ENCODE measurements at places on chromosomes 1 and 21.

DNA sequence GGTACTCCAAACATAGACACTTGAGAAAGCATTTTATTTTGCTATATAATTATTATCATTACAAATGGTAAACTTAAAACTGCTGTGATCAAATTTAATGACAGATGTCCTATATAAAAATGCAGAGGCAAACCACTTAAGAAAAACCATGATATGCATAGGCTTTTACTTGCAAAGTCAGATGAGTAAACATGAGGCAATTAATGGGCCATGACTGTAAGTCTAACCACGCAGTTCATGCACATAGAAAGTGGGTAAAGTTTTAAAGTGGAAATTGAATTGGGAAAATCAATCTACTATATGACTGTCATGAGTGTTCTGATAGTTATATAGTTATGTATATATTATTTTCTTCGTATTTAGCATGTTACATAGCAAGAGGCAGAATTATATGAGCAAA, 219.2 kb downstream of the PTPRC start:
- DNase-seq: no peak

DNA sequence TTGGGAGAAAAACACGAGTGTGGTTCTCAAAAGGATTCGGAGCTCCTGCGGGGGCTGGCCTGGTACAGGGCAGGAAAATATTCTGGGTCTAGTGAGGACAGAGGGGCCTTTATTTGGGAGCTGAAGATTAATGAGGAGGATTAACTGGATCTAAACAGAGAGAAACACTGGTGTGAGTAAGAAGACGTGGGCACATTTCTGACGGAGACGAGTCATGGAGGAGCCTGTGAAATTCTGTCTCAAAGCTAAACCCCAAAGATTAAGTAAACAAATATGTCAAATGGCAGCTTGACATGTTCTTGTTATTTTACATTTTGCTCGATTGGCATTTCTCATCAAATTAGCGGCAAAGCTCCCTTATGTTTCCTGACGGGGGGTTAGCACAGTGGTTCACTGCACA, 12.8 kb downstream of the PROK1 start:
- no peak for DNase-seq

- DNase-seq: no peak
These were observed 322.2 kb upstream of the BEND5 start for GRCh38 chr1:49098866-49099265.

DNA sequence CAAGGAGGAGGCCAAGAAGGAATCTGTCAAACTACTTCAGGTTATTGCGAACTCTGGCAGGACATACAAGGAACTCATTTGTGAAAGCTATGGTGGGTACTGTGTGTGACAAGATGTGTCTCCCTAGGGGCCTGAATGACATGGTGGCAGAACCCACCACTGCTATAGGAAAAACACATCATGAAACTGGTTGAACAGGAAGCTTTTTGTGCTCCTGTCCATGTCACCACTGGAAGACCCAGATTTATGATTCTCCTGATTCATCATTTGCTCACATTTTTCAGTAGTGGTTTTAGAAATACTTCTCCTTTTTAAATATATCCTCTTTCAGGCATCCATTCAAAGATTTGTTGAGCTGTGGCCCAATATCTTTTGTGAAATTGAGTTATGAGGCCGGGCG, 23.6 kb downstream of the ARMH1 start:
- DNase-seq: no peak

DNA sequence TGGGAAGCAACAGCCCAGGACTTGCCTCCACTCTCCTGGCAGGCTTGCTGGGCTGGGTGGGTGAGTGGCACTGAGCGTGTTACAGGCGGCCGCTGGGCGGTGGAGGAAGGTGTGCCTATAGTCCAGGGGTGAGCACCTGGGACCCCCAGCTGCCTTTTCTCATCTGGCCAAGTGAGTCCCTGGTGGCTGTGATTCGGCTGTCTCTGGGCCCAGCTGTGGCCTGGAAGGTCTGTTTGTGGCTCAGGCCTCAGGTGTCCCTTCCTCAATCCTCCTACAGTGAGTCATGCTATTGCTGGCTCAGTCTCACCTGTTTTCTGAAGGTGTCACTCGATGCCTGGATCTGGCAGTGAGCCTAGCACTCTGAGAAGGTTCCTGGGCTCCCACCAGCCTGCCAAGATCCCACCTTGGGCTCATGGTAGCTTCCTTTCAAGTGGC, 564.2 kb downstream of the PTPRU start:
- no peak for DNase-seq

GRCh38 chr1:186420923-186421322, 40.0 kb downstream of the PDC start:
- no peak for DNase-seq

DNA sequence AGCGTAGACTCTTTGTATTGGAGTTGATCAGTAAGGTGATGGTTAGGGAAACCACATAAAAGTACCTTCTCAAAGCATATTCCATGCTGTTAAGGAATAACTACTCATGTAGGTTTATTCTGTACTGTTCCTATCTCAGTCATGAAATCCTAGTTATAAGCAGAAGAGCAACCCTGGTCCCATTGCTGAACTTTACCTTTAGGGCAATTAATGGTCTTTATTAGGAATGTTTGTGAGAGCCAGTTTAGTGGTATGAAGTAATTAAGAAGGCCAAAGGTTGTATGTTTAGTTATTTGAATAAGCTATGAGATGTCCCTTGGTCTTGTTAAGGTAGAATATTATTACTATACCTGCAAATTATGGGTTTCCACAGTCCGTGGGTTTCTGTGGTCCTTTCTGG, 44.0 kb downstream of the ACP6 start:
- no peak for DNase-seq

- DNase-seq: no peak
These were observed 79.8 kb upstream of the LRRC8B start for GRCh38 chr1:89444791-89445190.

DNA sequence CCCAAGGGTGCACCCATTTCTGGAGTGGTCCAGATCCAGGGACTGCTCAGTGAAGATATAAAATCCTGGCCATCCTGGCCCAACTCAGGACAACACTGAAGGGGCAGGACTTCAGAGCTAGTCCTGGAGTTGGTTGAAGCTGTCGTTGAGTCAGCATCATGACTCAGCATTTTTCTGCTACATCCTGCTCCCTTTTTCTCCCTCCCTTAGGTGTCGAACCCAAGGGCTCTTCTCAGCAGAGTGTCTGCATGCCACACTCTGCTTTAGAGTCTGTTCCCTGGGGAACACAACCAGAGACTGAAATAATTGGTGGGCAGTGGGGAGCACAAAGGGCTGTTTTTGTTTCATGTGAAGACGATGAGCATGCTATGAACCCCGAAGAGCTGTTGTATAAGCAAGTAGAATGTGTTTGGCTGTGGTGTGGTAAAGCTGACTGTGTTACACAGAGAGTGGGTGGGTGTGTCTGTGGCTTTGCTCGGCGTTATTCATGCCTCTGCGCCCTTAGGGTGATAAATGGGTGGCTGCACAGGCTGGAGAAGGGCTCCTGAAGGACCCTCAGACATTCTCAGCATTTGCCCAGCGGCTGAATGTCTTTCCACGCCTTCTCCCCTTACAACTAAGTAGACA, 167.2 kb downstream of the CYYR1 start:
- peak; percentile 60 for DNase-seq

DNA sequence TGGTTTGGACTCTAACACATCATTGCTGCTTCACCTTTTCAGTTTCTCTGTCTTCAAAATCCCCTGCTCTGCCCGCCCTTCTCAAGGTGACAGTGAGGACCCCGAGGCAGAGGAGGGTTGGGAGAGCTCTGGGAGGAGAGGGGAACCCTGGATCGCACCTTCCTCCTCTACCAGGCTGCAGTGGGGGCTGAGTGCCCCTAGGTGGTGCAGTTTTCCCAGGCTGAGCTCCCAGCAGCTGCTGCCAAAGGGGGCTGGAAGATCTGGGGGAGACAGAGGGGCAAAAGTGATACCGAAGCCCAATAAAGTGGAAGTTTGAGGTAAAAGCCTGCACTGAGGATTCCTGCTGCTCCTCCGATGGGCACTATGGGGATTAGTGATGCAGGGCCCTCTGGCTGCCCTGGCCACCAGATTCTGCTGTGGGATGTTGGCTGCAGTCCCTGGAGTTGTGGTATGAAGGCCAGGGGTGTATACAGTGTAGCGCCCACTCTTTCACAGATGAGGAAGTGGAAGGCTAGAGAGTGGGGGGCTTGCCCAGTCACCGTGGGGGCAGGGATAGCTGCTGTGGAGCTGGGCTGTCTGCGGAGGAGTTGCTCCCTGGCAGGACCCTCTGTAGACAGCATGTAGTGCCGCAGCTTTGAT, 40.7 kb upstream of the SCMH1 start:
- DNase-seq: peak; percentile 87

DNA sequence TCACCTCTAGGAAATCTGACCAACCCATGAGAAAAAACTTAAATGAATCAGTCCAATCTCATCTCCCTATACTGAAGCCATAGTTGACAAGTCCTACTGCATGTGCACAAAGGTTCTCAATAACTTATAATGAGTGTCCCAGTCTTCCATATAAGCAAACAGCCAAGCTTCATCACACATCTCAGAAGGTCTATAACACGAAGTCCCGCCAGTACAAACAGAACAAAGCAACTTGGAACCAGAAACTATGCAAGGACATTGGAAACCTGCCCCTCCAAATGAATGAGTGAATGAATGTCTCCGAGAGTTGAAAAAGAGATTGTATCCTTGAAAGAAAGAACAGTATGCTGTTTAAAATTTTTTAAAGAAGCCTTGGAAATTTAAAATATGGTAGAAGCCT, 53.6 kb upstream of the IPO9 start:
- no peak for DNase-seq

DNA sequence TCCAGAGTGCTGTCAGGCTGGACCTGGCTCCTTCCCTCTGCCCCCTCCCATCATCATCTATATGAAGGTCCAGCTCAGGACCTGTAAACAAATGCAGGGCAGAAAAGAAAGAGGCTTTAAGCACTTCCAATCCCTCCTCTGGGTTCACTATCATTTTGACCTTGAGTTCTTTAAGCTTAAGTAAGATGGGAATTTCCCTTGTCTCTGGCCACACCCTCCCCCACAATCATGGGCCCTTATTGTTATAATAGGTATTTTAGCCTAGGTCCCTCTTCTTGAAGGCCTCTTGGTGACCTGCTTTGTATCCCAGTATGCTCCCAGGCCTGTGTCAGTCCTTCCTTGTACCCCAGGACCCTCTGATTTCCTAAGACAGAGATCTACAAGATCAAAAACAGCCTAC, 45.1 kb upstream of the EPS15 start:
- DNase-seq: no peak

DNA sequence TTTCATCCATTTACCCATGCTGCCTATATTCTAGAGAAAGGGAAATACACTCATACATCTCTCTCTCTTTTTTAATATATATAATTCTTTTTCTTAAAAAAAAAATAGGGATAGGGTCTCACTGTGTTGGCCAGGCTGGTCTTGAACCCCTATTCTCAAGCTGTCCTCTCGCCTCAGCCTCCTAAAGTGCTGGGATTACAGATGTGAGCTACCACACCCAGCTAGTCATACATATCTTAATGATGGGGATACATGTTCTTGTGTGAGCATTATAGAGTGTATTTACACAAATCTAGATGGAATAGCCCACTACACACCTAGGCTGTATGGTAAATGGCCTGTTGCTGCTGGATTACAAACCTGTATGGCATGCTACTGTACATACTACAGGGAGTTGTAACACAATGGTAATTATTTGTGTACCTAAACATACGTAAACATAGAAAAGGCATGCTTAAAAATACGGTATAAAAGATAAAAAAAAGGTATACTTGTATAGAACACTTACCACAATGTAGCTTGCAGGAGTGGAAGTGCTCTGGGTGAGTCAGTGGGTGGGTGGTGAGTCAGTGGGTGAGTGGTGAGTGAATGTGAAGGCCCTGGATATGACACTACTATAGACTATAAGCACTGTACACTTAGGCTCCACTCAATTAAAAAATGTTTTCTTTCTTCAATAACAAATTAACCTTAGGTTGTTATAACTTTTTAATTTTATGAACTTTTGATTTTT, 72.9 kb downstream of the IVNS1ABP start:
- no peak for DNase-seq

- peak; percentile 97 for DNase-seq
These were observed at the start of gene SFN for GRCh38 chr1:26862781-26863684. SFN (plus strand) TSS chr1:26863149; CDS start chr1:26863213, 64 bp downstream.

- DNase-seq: peak; percentile 33
These were observed 8.2 kb downstream of the AMPD2 start for GRCh38 chr1:109627692-109628399.

All from endodermal cell (in vitro differentiated cells).